ENCODE measurements at places on chromosomes 4 and X. TPM values are rescaled to one million over a fixed set of nuclear protein-coding genes. Genes with fewer than 3 reads are reported as not detected.

DNA sequence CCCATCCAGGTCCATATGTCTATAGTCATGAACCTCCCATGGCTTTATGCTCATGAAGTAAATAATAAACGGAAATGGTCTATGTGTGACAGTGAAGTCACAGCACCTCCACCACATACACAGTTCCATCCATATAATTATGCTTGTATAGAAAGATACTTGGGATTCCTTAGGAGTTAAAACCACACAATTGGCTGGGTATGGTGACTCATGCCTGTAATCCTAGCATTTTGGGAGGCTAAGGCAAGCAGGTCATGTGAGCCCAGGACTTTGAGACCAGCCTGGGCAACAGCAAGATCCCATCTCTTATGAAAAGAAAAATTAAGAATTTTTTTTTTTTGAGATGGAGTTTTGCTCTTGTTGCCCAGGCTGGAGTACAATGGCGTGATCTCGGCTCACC is 55.6 kb upstream of the RBM47 start:
- peak; percentile 41 for DNase-seq

The PCYT1B gene
- total RNA-seq, result 0.74 TPM

The HMGN5 gene
- 2.0 TPM for total RNA-seq

GRCh38 chr4:106201373-106201772 is 114.6 kb downstream of the TBCK start:
- DNase-seq, result peak; percentile 29

The GLRA3 gene
- total RNA-seq, result not detected

- DNase-seq, result no peak
These were observed 122.9 kb upstream of the GPC4 start for GRCh38 chrX:133538148-133538547.

The HDAC6 gene
- total RNA-seq, result 17.3 TPM

GRCh38 chr4:95394752-95395306 is 153.9 kb downstream of the UNC5C start:
- DNase-seq, result no peak

The RBM3 gene
- 125 TPM for total RNA-seq

The F8A3 gene
- 0.72 TPM for total RNA-seq

DNA sequence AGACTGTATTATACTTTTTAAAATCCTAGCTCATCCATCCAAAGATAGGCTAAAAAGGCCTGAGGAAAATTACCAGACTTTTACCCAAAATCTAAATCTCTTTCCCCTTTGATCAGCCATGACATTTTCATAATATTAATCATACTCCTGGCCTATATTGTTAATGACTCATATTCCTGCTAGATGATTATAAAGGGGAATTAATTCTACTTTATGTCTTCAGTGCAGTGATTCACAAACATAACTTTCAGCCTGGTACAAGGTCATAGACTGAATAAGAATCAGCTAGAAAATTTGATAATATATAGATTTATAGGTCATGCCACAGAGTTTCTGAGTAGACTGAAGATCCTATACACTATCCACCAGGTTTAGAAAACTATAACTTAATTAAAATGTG is 1905.4 kb downstream of the C4orf33 start:
- no peak for DNase-seq

- no peak for DNase-seq
These were observed 217.9 kb downstream of the ARAP2 start for GRCh38 chr4:36026348-36026880.

GRCh38 chrX:35682476-35682875 is 115.7 kb upstream of the MAGEB16 start:
- no peak for DNase-seq

- DNase-seq, result no peak
These were observed 59.4 kb downstream of the HMGB2 start for GRCh38 chr4:173274744-173275143.

DNA sequence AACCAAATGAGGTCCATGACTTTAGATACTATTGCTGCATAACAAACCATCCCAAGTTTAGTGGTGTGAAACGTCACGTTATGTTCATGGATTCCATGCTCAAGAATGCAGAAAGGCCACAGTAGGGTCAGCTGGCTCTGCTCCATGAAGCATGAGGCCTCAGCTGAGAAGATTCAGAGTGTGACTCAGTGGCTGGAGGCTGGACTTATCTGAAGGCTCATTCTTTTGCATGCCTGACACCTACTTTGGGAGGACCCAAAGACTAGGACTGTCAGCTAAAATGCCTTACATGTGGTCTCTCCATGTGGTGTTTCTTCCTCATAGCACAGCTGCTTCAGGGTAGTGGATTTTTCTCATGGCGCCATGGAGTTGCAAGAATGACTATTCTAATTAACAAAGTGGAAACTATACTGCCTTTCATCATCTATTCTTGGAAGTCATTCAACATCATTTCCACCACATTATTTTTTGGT is 11.5 kb upstream of the CCDC149 start:
- peak; percentile 98 for DNase-seq

DNA sequence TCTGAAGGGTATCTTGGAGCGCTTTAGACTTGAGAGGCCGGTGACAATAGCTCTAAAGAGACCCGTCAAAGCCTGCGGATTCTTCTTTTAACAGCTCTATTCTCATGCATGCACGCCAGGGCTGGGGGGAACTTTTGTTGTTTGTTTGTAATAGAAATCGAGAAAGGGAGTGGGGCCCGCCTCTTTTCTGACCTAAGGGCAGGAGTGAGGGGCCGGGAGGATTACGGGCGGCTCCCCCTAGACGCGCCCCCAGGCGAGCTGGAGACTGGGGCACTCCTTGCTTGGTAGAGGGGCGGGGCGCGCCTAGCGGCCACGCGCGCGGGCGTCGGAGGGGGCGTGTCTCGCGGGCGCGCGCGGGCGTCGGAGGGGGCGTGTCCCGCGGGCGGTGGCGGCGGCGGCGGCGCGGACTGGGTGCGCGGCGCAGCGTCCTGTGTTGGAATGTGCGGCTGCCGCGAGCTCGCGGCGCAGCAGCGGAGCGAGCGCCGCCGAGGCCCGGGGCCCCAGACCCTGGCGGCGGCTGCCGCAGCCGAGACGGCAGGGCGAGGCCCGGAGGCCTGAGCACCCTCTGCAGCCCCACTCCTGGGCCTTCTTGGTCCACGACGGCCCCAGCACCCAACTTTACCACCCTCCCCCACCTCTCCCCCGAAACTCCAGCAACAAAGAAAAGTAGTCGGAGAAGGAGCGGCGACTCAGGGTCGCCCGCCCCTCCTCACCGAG is at the start of gene REST:
Gene REST, plus strand, starts transcription at position 412 of the 717 bp plus-strand sequence. CDS start 2,739 bp downstream, outside the sequence.
- peak; percentile 47 for DNase-seq

The RIBC1 gene
- total RNA-seq, result 1.6 TPM

DNA sequence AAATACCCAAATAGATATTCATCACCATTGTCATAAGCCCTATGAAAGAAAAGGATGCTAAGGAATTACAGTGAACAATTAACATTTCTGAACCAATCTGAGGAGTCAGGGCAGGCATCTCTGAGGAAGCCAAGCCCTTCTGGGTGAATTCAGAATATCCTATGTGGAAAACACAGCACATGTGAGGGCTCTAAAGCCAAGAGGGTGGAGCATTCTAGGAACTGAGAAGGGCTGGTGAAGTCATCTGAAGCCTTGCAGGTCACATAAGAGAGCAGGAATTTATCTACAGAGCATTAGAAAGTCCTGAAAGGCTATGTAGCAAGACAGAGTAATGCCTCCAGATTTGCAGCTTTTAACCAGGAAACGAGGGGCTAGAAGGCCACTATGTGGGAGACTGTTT is 195.7 kb downstream of the SPATA18 start:
- DNase-seq, result no peak

- DNase-seq, result no peak
These were observed 85.6 kb downstream of the SHROOM2 start for GRCh38 chrX:9871701-9872268.

The RAB41 gene
- total RNA-seq, result not detected

GRCh38 chrX:22748093-22748999 is 251.4 kb upstream of the DDX53 start:
- DNase-seq, result peak; percentile 65

- no peak for DNase-seq
These were observed 6.6 kb downstream of the CCNG2 start for GRCh38 chr4:77163641-77164040.

The HTR2C gene
- total RNA-seq, result not detected

- peak; percentile 28 for DNase-seq
These were observed 575 bp downstream of the RCHY1 start for GRCh38 chr4:75513526-75514130.

- peak; percentile 96 for DNase-seq
These were observed at the start of the genes PQBP1 and TIMM17B for GRCh38 chrX:48897625-48898306. PQBP1 (plus strand) TSS chrX:48897930; CDS start chrX:48898510, 580 bp downstream. TIMM17B (minus strand) TSS chrX:48897768; CDS start chrX:48897749, 19 bp downstream.

The ASB11 gene
- not detected for total RNA-seq

- DNase-seq, result no peak
These were observed 282.5 kb downstream of the ZIC3 start for GRCh38 chrX:137848266-137848905.

DNA sequence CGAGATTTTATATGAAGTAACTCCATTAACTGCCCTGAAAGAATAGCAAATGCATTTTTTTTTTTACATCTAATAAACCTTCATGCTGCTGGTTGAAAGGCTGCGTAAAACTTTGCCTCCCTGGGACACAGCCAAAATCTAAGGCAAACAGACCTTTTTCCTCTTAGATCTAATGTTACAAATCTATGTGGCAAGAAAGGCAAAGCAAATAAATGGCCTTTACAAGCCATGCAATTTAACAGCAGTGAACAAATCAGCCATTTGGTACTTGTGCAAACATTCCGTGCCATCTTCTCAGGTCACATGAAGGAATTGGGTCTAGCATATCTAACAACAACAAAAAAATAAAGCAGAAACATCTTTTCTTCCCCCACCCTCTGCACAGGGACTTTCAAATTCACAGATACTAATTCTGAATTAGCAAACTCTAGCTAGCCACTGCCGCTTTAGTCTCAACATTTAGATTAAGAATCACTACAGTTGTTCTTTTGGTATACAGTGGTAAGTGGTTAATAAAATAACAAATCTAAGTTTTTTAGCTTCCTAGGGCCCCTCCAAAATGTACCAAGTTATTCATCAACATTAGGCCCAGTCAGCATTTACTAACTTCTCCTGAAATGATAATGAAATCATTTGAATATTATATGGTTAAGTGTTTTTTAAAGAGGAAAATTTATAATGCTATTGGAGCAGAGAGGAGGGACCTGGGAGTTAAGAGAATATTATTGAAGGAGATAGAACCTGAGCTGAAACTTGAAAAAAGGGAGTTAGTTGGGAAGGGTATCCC is 593.8 kb downstream of the SMARCA1 start:
- no peak for DNase-seq

The GBA3 gene
- total RNA-seq, result not detected

- peak; percentile 20 for DNase-seq
These were observed 134.1 kb downstream of the OR13H1 start for GRCh38 chrX:131677655-131678628.

GRCh38 chr4:83369831-83370639 is 35.4 kb upstream of the HPSE start:
- peak; percentile 23 for DNase-seq

The POLN gene
- 3.7 TPM for total RNA-seq

- DNase-seq, result no peak
These were observed 1408.8 kb downstream of the PCDH19 start for GRCh38 chrX:99001286-99001685.

The EFHC2 gene
- total RNA-seq, result 0.45 TPM

GRCh38 chr4:94525993-94526728 is 74.4 kb downstream of the PDLIM5 start:
- DNase-seq, result peak; percentile 58

The GSX2 gene
- not detected for total RNA-seq

- DNase-seq, result no peak
These were observed 175.3 kb downstream of the MAML3 start for GRCh38 chr4:139978692-139979091.

The SPRY1 gene
- 44.2 TPM for total RNA-seq

GRCh38 chrX:108064001-108064400 is 19.1 kb downstream of the VSIG1 start:
- no peak for DNase-seq

DNA sequence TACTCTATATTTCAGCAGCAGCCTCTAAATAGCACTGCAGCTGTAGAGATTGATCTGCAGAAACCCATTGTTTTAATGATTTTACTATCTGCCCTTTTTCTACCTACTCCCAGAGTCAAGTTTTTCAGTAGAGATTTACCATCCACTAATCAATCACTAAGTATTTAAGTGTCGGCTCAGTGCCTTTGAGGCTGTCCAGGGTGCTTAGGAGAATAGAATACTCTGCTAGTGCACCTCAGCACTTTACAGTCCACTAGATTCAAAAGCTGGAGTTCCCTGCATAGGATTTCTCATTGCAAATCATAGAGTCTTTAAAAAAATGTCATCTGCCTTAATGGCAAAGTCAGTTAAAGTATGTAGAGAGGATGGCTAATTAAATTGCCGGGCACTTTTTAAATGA is 29.6 kb upstream of the ANAPC4 start:
- DNase-seq, result no peak

The SOD3 gene
- total RNA-seq, result 65.3 TPM

The KLHL4 gene
- total RNA-seq, result 5.0 TPM

Measured in fibroblast of the aortic adventitia (primary cell).